ENCODE measurements at places on chromosomes 6 and 20.

DNA sequence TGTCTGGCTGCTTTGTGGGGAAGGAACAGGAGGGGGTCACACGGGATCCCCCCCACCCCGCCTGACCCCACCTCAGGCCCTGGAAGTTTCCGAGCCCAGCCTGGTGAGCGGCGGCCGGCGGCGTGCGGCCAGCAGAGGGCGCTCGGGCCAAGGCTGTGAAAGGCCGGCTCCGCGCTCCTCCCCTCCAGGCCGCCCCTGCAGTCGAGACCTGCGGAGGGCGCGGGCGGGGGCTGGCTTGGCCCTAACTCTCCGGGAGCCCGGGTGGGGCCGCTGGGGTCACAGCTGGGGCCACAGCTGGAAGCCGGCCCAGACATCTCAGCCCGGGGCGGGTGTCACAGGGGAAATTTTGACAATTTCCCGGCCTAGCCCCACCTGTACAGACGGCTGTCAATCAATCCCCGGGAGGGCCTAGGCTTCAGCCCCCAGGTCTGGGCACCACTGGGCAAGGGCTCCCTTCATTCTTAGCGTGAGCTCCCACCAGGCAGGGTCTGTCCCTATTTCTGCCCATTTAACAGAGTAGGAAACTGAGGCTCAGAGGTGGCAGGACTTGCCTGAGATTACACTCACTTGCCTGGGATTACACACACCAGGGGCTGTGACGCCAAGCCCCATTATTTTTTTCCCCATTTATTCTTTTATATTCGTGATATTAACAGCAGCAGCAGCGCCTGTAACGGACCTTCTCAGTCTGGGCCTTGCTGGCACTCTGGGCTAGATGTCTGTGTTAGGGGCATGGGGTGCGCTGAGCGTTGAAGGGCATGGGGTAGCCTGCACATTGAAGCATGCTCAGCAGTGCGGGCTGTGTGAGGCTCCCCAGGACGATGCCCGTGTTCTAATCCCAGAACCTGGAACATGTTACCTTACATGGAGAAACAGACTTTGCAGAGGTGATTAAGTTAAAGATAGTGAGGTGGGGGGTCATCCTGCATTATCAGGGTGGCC lies 23.0 kb downstream of the ZBP1 start:
- peak; percentile 52 for DNase-seq

GRCh38 chr6:54835176-54835575 lies 11.4 kb upstream of the FAM83B start:
- no peak for DNase-seq

- no peak for DNase-seq
These were observed 55.7 kb downstream of the TRMT11 start for GRCh38 chr6:126042001-126042419.

- no peak for DNase-seq
These were observed 112.8 kb downstream of the DACT2 start for GRCh38 chr6:168206661-168207274.

- DNase-seq: no peak
These were observed 98.4 kb upstream of the TBX18 start for GRCh38 chr6:84862843-84863242.

- DNase-seq: no peak
These were observed 10.7 kb downstream of the TULP4 start for GRCh38 chr6:158322724-158323560.

- DNase-seq: no peak
These were observed 336.1 kb upstream of the CITED2 start for GRCh38 chr6:139710556-139710955.

- DNase-seq: no peak
These were observed 61.9 kb downstream of the SASH1 start for GRCh38 chr6:148404456-148405054.

DNA sequence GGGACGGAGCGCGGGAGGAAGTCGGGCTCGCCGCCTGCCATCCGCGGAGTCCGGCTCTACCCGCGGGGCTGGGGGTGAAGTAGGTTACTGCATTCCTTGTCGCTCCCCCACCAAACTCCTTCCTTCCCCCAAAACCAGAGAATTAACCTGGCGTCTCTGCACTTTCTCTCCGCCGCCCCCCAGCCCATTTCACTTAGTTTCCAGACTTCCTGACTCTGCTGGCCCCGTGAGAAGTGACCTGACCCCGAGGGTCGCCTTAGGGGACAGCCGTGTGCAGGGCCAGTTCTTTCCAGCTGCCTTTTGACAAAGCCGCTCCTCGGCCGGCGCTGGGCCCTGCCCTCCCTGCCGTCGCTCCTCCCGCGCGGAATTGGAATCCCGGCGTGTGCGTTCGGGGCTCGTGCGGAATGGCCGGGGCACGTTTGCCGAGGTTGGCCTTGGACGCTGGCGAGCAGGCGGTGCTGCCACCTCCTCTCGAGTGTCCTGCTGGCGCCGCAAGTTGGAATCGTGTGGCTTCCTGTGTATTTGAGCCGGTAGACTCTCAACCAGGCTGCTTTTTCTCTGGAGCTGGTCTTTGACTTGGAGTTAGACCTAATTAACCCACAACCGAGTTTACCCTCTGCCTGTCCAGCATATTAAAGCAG lies 650 bp downstream of the DCBLD1 start:
- DNase-seq: no peak

- no peak for DNase-seq
These were observed 4.1 kb downstream of the HLA-C start for GRCh38 chr6:31267651-31268368.

- no peak for DNase-seq
These were observed 600 bp downstream of the XPO5 start for GRCh38 chr6:43575105-43575771.

- no peak for DNase-seq
These were observed 30.6 kb upstream of the EXOC2 start for GRCh38 chr6:723540-723939.

GRCh38 chr6:134863763-134864510 lies 86.0 kb downstream of the ALDH8A1 start:
- DNase-seq: no peak

DNA sequence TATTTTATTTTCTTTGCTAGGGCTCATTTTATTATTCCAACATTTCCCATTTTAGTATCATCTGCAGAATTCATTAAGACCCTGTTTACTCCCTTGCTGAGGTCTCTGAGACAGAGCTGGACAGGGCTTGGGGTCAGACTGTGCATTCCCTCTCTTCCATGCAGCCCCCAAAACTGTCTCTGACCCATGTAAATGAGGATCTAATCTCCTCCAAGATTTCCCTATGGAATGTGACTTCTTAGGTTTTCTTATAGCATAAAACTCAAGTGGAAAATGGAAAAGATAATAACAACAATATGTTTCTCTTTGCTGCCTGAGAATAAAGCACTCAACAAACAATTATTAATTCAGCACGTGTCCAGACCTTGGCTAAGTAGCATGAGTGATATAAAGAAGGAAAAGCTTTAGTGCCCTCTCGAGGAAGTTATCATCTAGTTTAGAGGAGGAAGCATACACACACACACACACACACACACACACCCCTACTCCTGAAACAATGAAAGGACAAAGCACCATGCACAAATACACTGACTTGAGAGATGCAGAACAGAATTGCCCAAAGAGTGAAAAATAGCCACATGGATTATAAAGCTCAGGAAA lies 815.5 kb downstream of the BCKDHB start:
- DNase-seq: no peak

DNA sequence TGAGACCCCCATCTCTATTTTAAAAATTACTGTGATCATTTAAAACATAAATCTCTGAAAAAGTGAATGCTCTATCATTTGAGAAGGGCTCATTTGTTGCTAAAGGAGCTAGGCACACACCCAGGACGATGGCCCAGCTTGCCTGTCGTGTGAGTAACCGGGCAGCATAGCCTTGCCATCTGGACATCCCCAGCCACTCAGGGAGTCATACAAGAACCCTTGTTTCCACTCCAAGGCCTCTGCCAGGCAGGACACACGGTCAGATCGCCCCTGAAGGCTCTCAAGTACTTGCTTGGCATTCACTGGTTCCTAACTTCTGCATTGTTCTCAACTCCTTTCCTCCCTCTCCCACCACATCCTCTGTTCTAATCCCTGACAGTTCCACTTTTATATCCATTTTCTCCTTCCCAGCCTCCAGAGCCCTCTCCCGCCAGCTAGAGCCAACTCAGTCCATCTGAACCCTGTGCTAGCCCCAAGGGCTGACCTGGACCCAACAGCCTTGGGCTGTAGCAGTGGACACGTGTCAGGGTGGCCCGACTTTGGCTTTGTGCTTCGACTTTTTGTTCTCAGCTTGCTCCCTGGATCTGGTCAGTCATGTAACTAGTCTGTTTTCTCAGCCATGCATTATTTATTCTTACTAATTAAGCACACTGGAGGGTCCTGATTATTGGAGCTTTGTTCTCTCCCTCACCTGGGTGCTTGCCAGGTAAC lies 15.7 kb upstream of the EZR start:
- DNase-seq: no peak

- no peak for DNase-seq
These were observed 72.9 kb downstream of the SLC22A3 start for GRCh38 chr6:160420969-160421556.

- DNase-seq: no peak
These were observed 67.4 kb upstream of the TOP1 start for GRCh38 chr20:40961176-40961575.

GRCh38 chr6:72665599-72665998 lies 43.7 kb downstream of the KCNQ5 start:
- no peak for DNase-seq

GRCh38 chr6:168061269-168062210 lies 17.5 kb downstream of the FRMD1 start:
- no peak for DNase-seq

DNA sequence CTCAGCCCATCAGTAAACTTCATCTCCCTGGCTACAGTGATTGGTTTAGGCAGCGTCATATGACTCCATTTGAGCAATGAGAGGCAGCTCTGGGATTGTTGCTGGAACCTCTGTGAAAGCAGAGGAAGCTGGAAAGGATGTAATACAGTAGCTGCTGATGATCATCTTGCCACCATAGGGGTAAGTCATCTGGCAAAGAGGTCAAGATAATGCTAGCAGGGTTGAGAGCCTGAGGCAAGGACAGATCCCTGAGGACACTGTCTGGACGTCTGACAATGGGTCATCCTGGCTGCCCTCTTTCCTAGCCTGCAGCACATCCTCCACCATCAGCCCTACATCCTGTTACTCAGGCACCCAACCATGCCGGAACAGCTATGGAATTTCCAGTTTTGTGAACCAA lies 25.5 kb upstream of the FKBP1A start:
- no peak for DNase-seq

DNA sequence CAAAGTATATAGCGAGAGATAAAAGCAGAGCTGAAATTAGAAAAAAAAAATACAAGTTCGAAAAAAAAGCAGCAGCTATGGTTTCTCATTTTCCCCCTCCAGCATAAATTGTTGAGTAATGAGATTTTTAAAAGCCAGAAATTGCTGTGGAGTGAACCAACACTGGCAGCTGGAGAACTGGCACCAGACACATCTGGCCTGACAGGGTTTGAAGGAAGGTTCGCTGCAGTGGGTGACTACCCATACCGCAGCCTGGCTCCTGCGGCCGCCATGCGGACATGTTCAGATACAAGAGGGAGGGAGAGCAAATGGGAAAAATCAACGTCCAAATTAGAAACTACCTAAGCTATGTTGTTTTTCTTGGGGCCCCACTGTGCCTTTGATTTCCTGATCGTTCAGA lies 3.3 kb downstream of the APCDD1L start:
- DNase-seq: no peak

- DNase-seq: no peak
These were observed 8.2 kb upstream of the BPIFB4 start for GRCh38 chr20:33071198-33071597.

DNA sequence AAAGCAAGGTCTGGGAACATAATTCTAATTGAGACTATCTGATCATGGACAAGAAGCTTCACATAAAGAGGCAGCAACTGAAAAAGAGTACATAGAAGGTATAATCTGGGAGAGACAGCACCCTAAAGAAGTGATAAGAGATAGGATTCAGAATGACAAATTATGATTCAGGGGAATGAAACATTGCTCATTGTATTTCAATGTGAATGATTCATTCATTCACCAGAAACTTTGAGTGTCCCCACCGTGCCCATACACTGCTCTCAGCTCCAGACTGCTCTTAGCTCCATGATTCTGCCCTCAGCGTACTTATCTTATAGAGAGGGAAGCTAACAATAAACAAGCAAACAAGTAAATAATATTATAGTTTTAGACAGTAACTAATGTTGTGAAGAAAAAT lies 329.3 kb upstream of the IRAK1BP1 start:
- no peak for DNase-seq

- DNase-seq: no peak
These were observed 77.8 kb downstream of the ATG5 start for GRCh38 chr6:106247733-106248132.

DNA sequence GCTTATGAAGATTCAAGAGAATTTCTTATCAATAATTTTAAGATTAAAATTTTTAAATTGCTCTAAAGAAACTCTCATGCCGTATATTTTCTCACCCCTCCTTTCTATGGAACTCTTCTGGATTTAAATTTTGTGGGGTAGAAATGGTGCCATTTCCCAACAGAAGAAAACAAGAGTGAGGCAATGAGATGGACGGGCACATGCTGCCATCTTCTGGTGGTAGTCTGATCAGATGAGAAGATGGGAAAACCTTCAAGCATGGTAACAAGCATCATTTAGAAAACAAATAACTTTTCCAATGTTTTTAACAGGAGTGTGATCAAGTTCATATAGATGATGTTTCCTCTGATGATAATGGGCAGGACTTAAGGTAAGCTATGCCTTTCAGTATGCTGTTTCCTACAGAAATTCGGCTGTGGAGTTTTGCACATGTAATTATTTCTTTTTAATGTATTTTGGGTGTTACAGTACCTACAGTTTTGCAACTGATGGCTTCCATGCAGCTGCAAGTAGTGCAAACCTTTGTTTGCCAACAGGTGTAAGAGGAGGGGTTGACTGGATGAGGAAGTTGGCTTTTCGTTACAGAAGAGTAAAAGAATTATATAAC lies 271.4 kb downstream of the EYA4 start:
- DNase-seq: no peak

DNA sequence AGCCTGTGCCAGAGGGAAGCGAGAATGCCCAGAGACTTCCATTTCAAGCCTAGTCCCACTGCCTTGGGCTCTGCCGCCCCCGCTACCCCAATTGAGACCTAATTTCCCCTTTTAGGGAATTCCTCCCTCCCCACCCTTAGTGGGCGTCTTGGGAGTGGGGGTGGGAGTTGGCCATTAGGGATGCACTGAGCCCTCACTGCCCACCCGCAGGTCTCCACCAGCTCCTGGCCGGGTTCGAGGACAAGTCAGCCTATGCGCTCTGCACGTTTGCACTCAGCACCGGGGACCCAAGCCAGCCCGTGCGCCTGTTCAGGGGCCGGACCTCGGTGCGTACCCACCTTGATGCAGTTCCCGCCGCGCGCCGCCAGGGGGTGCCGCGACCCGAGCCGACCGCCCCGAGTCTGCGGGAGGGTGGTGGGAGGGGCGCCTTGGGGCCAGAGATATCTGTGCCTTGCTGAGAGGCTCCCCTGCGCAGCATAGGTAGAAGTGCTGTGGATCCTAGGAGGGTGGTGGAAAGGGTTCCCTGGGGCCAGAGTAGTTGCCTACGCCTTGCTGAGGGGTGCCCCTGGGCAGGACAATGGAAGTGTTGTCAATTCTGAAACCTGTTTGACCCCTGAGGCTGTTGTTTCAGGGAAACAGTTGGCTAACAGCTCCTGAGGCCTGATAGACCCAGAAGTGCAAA lies 9.2 kb downstream of the ITPA start:
- DNase-seq: peak; percentile 54
